Caudate nucleus (tissue), 63 donors: ENCODE measurements at places on chromosomes 3 and 15.

GRCh38 chr15:77531191-77532000, 101.3 kb downstream of the LINGO1 start:
- no peak for DNase-seq

DNA sequence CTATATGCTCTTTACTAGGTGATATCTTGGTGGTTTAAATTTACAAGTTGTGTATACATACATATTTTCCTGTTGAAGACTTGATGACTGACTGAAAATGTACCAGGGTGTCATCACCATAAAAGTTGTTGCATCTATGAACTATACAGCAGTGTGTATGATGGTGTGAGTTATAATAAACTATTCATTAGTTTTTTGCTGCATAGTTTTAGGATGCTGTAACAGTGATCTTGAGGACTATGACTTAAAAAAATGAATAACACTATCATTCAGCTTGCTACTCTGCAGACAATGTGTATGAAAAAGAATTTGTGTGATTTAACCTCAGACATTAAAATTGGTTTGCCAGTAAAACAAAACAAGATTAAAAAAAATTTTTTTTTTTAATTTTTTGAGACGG, 49.0 kb downstream of the UBE2E2 start:
- no peak for DNase-seq

GRCh38 chr3:7576506-7576905, 715.6 kb downstream of the GRM7 start:
- no peak for DNase-seq

GRCh38 chr3:18556001-18556408, 130.9 kb upstream of the SATB1 start:
- DNase-seq = no peak

DNA sequence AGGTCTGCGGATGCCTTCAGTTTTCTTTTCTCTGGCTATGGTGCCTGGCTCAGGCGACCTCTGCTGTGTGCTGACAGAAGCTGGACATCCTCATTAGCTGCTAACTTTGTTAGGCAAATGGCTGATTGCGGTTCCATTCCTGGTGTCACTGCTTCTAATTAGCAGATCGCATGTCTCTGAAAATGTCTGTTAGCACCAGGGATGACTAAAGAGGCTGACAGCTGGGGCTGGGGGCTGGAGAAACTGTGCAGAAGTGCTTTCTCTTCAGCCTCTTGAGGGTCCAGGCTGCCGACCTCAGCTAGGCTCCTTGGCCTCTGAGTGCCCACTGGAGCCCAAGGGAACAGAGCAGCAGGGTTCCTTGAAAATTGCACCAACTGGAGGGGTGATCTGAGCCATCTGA, 39.3 kb downstream of the CHCHD6 start:
- no peak for DNase-seq

DNA sequence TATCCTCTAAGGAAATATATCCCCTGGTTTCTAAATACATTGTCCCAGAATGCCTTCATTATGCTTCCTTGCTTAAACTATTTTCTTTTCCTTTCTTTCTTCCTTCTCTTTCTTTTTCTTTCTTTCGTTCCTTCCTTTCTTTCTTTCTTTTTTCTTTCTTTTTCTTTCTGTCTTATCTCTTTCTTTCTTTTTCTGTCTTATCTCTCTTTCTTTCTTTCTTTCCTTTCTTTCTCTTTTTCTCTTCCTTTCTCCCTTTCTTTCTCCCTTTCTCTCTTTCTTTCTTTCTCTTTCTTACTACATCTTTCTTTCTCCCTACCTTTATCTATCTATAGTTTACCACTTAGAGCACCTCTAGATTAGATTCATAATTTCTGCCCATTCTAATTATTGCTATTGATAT, 552.1 kb downstream of the PYDC2 start:
- no peak for DNase-seq

- no peak for DNase-seq
These were observed 4.3 kb downstream of the EPHB1 start for GRCh38 chr3:134799393-134799792.

DNA sequence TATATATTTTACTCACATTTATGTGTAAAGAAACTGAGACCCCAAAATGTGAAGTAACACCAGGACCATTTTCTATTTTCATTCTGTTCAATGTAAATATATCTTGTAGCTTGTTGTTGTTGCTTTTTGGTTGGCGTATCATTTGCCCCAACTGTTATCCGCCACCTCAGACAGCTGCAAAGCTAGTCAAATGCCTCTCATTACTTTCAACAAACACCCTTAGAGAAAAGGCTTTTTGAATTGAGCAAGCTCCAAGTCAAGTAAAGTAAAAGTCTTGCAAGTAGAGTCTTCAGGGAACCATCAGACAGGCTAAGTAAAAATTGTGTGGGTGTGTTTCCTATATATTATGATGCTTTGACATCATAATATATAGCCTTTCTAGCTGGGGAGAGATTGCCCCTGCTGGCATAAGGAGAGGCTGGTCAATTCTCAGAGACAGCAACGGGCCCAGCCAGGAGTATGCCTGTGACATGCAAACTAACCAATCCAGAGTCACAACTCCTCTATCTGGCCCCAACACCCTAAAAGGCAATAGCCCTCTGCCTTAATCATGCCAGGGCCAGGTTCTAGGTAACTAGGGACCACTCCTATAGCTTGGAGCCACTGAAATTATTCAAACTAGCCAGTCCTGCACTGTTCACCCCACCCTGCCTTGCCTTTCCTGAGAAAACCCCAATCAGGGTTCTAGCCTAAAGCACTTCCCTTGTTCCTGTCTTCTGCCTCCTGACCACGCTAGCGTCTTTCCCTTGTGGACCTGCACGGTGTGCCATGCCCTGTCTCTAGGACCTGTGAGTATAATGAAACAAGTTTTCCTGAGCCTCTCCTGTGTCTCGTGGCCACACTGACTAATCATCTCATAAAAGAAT, 75.6 kb downstream of the RAD18 start:
- no peak for DNase-seq

- no peak for DNase-seq
These were observed 13.2 kb downstream of the PLA2G4B start for GRCh38 chr15:41851755-41852370.

- DNase-seq = no peak
These were observed 59.9 kb downstream of the ABHD2 start for GRCh38 chr15:89148126-89148525.

- no peak for DNase-seq
These were observed 106.7 kb downstream of the C3orf70 start for GRCh38 chr3:185046164-185046515.

- DNase-seq = no peak
These were observed 368.7 kb upstream of the PROK2 start for GRCh38 chr3:72153477-72154314.

GRCh38 chr3:150268426-150269391, 139.4 kb upstream of the TSC22D2 start:
- no peak for DNase-seq

DNA sequence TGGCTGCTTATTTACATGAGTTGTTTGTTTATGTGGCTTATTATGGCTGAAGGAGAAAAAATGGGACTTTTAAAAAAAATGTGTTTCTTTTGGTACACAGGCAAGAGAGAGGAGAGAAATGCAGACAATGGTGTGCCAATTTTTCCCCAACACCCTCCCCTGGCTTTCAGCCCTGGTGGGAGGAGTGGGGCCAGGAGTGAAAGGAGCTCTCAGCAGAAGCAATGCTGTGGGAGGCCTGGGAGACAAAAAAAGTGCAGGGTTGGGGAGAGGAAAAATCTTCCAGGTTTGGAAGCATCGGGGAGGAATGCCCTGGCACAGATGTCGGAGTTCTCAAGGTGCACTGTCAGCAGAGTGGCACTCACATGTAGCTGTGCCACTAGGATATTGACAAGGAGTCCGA, 117.7 kb upstream of the FOXB1 start:
- DNase-seq = peak; percentile 1

GRCh38 chr3:152970851-152971250, 135.9 kb downstream of the P2RY1 start:
- no peak for DNase-seq

GRCh38 chr3:128309026-128309425, 155.7 kb downstream of the EEFSEC start:
- no peak for DNase-seq

DNA sequence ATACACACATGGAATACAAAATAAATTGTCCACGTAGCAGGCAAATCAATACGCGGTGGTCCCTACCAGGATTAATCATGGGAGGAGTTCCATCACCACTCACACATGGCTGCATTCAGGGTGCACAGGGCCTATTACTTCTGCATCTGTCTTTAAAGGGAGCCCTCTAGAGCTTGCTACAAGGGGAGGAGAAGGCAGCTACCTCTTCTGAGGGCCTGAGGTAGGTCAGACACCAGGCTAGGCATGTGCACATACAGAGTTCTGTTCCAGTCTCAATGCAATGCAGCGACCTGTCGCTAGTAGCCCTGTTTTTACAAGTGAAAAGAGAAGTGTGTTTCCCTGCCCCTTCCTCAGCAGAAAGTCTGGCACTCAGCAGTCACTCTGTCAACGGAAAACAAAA, 102.7 kb downstream of the ROBO2 start:
- no peak for DNase-seq

- DNase-seq = no peak
These were observed 21.4 kb upstream of the LIPC start for GRCh38 chr15:58410353-58410752.

DNA sequence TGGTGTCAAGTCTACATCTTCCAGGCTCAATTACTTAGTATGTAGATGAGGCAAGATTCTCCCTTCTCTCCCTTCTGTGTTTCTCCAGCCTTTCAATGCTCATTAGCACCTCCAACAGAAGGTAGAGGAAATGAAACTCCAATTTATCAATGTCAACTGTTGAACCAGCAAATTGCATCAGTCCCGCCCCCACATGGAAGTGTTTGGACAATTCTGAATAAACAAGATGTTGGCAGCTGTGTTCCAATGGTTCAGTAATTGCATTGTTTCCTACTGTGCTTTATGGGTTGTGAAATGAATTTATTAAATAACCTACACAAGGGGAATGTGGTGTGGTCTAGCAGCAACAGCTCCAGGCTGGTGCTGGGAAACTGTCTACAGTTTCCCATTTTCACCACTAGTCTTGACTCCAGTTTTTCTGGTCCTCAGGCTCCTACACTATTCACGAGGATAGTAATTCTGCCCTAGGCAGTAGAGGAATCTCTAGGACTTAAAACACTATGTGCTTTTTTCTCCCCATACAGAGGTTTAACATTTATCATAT, 91.9 kb downstream of the MB21D2 start:
- DNase-seq = no peak

DNA sequence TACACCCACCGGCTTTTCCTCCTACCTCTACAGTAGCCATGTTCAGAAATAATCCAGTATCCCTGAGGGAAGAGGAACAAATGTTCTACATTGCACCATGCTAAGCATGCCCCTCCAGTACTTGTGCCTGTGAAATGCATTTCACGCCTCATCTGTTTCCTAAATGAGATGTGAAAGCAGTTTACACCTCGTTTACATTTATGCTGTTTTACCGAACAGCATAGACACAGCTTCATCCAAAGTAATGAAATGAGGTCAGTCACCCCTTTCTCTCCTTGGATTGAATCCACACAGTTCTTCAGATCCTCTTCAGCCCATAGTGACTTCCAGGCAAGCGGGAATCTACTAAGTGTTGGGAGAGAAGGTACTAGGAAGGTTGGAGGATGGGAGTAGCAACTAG, 514.3 kb downstream of the PDCD6IP start:
- no peak for DNase-seq

DNA sequence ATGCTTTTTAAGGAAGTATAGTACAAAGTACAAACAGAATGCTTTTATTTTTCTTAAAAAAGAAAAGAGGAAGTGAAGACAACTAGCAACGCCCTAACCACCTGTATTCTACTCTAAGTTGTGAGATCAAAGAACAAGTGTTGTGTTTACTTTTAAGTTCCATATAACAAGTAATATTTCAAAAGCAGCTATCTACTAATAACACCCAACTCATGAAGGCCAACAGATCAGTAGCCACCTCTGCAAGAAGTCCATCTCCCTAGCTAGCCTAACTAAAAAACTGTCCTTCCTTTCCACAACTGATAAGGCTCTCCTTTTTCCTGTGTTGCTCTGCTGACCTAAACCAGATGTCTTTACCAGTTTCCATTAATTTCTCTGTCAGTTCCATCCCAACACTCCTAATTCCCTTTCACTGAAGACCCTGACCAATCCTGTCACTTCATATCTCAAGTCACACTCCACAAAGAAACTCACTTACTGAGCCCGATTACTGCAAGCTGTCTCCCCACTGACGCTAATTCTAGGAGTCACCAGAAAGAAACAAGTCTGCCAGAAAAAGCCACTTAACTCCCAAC, 26.9 kb downstream of the PHC3 start:
- DNase-seq = no peak

DNA sequence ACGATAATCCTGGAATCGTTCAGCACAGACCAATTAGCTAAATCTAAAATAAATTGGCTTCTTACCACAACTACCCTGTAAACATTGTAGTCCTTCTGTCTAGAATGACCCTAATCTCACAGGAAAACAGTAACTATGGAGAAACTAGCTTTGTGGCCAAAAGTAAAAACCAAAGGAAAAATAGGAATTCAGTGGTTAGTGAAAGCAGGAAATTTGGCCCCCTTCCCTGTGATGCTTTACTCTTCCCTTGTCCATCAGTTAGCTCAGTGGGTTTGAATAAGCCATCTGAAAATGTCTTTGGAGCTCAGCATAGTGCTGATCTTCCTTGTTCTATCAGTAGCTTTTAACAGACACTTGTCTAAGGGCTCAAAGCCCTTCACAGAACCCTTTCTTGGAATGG, 1.6 kb downstream of the NMD3 start:
- DNase-seq = no peak

DNA sequence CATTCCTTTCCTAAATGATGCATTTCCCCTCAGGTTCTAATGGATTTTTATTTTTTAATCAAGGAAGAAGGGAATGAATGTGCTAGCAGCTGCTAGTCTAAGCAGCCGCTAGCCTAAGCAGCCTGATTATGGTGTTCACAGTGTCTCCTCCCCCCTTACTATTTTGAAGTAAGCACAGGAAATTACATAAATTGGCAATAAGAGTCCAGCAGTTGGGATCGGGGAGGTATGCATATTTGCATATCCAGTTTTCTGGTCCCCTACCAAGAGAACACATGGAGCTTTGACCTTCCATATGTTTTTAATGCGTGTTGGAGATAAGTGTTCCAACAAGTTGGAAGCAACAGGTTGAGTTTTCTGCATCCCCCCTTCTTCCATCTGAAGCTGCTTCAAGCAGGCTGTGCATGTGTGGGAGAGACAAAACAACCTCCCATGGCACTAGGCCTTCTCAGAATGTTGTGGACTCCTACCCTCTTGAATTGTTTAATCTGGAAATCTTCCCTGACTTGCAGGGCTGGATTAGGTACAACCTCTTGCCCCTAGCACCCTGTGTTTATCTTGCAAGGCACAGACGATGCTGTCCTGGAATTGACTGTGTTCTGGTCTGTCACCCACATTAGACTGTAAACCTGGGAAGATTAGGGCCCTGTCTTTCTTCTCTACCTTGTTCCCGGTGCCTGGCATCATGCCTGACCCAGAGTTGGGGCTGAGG, 124.8 kb upstream of the LRIG1 start:
- no peak for DNase-seq

GRCh38 chr3:104178680-104179079, 1188.0 kb upstream of the ALCAM start:
- DNase-seq = no peak
